ENCODE measurements at places on chromosomes 2 and 18. TPM values are rescaled to one million over a fixed set of nuclear protein-coding genes. Genes with fewer than 3 reads are reported as not detected.

DNA sequence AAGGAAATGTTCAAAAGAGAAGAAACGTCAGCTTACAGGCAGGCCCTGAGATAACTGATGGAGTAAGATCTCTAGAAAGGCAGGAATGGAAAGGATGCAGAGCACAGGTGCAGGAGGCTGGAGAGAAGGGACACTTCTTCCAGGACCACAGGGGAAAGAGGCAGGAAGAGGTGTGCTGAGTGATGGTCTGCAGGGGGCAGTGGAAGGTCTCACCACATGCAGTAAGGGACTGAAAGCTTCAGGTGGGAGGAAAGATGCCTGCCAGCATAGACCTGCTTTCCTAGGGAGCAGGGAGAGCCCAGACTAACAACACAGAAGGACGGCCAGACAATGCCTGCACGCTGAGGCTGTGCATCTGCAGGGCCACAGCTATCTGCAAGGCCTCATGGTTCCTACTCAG lies 156.8 kb downstream of the L3MBTL4 start:
- no peaks in the 10 kb centered on the region for H3K36me3 ChIP-seq
- no peak for DNase-seq
- no peaks in the 10 kb centered on the region for H3K4me1 ChIP-seq
- no peak overlapping the region for H3K4me3 ChIP-seq
- no peak overlapping the region for H3K27ac ChIP-seq
- peaks cover 2% of the 10 kb centered on the region for H3K27me3 ChIP-seq

DNA sequence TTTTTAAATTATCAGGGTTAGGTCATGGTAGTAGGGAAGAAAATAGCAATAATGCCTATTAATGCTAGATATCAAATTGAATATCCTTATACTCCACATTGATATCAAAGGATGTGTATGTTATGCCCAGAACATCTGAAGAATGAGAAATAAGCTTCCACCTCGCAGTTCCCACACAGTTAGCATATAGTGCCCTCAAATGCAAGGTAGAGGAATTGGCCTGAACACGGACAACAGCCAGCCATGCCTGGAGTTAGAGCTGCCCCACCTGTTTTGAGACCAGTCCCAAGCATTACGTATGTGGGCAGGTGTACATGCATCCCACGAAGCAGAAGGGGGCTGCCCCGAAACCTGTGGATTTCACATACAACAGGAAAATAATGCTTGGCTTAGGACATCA lies 79.6 kb downstream of the SUMO1 start:
- H3K27me3 ChIP-seq, result no peaks in the 10 kb centered on the region
- no peaks in the 10 kb centered on the region for H3K4me1 ChIP-seq
- H3K4me3 ChIP-seq, result no peak overlapping the region
- DNase-seq, result no peak
- no peak overlapping the region for H3K27ac ChIP-seq

GRCh38 chr2:109125593-109126500 lies 3.2 kb upstream of the SH3RF3 start:
- no peak overlapping the region for H3K4me3 ChIP-seq
- no peaks in the 10 kb centered on the region for H3K36me3 ChIP-seq
- H3K4me1 ChIP-seq, result peaks cover 4% of the 10 kb centered on the region
- H3K27ac ChIP-seq, result no peak overlapping the region

GRCh38 chr2:26462511-26463243 lies 15.2 kb downstream of the OTOF start:
- H3K27ac ChIP-seq, result no peak overlapping the region
- H3K36me3 ChIP-seq, result no peaks in the 10 kb centered on the region

DNA sequence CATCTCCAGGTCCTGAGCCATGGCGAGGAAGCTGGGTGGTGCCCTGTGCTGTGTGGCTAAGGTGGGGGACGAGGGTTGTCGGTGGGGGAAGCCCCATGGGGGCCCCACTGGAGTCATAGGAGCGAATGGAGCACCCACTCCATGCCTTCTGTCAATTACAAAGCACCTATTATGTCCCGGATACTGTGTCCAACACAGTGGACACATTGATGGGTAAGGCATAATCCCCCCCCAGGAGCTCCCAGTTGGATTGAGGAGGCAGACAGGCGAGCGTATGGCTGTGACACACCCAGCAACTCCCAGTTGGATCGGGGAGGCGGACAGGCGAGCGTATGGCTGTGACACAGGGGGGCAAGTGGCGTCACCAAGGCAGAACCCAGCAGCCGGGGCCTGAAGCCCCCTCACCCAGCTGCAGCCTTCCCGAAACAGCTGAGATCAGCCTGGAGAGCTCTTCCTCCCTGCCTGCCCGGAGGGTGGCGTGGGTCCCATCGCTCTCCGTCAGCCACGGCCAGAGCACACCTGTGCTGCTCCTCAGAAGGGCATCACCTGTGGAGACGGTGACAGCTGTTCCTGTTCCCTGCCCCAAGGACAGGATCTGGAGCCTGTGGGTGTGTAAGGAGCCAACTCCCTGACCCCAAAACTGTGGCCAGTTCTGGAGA lies 69.6 kb downstream of the HPCAL1 start:
- H3K4me3 ChIP-seq, result no peak overlapping the region
- H3K4me1 ChIP-seq, result peaks cover 7% of the 10 kb centered on the region
- no peaks in the 10 kb centered on the region for H3K27me3 ChIP-seq
- no peak overlapping the region for H3K27ac ChIP-seq
- DNase-seq, result no peak

DNA sequence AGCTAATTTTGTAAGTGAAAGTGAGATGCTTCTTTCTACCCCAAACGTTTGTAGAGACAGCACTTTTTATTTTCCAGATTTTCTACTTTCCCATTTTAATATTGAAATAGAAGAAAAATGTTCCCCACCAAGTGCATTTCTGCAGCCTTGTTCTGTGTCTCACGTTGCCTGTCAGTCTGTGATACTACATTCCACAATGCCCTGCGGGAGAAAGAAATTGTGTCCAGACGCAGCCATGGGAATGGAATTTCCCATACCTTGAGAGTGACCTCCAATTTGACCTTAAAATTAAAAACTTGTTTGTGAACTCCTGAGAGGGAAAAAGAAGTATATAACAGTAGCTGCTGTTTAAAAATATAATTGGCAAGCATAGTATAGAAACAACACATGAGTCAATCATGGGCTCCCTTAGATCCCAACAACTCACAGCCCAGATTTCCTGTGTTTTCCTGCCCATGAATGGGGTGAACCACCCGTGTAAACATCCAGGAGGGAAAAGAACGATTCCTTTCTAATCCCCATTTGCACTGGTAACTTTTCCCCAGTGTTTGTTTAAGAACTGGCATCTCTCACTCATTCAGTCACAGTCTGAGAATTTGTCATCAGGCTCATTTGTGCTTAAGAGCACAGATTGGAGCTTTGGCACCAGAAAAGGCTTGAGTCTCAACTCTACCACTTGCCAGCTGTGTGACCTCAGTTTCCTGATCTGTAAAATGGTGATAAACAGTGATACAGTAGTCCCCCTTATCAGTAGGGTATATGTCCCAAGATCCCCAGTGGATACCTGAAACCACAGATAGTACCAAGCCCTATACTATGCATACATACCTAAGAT lies 166.1 kb upstream of the ZNF521 start:
- no peak overlapping the region for H3K27ac ChIP-seq
- no peak overlapping the region for H3K4me3 ChIP-seq
- no peaks in the 10 kb centered on the region for H3K27me3 ChIP-seq
- H3K4me1 ChIP-seq, result no peaks in the 10 kb centered on the region
- no peak for DNase-seq

- H3K27ac ChIP-seq, result no peak overlapping the region
- no peaks in the 10 kb centered on the region for H3K27me3 ChIP-seq
- no peak overlapping the region for H3K4me3 ChIP-seq
- no peaks in the 10 kb centered on the region for H3K4me1 ChIP-seq
Measured at GRCh38 chr2:117714110-117714509, 100.4 kb upstream of the DDX18 start.

DNA sequence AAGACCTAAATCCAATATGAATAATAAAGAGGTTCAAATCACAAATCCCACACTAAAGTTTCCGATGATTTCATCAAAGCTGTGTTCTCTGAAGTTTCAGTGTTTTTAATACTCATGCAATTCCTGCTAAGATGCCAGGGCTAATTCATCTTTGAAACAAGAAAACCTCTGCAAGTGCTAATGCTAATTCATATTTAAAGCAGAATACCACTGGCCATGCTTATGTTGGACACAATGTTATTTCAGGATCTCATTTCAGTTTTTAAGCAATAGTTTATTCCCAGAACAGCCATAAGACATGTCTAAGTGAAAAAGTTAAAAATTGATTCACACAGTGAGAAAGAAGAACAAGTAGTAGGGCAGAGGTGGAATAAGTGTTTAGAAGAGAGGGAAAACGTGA lies 62.8 kb downstream of the GRB14 start:
- H3K4me1 ChIP-seq, result no peaks in the 10 kb centered on the region
- no peaks in the 10 kb centered on the region for H3K27me3 ChIP-seq
- H3K27ac ChIP-seq, result no peak overlapping the region
- DNase-seq, result no peak
- no peak overlapping the region for H3K4me3 ChIP-seq
- no peaks in the 10 kb centered on the region for H3K36me3 ChIP-seq

Gene FBLN7
- 66.3 TPM for total RNA-seq

GRCh38 chr2:134206031-134206430 lies 47.8 kb upstream of the MGAT5 start:
- no peaks in the 10 kb centered on the region for H3K27me3 ChIP-seq
- DNase-seq, result no peak
- H3K4me1 ChIP-seq, result peaks cover 29% of the 10 kb centered on the region
- H3K4me3 ChIP-seq, result no peak overlapping the region
- H3K36me3 ChIP-seq, result no peaks in the 10 kb centered on the region
- peak overlapping the region; percentile 24 for H3K27ac ChIP-seq

- peaks cover 55% of the 10 kb centered on the region for H3K36me3 ChIP-seq
- no peaks in the 10 kb centered on the region for H3K27me3 ChIP-seq
- H3K4me1 ChIP-seq, result peaks cover 3% of the 10 kb centered on the region
- no peak overlapping the region for H3K4me3 ChIP-seq
Measured at GRCh38 chr18:41967680-41968079, 12.6 kb downstream of the PIK3C3 start.

Gene SH3RF3
- 3.9 TPM for total RNA-seq

GRCh38 chr2:159251296-159252173 lies 35.0 kb downstream of the WDSUB1 start:
- H3K36me3 ChIP-seq, result peaks cover 12% of the 10 kb centered on the region
- H3K4me1 ChIP-seq, result no peaks in the 10 kb centered on the region
- H3K27ac ChIP-seq, result no peak overlapping the region
- no peak overlapping the region for H3K4me3 ChIP-seq
- no peak for DNase-seq
- no peaks in the 10 kb centered on the region for H3K27me3 ChIP-seq

GRCh38 chr2:57842531-57842930 lies 204.1 kb upstream of the VRK2 start:
- H3K27me3 ChIP-seq, result no peaks in the 10 kb centered on the region
- H3K4me3 ChIP-seq, result no peak overlapping the region
- H3K27ac ChIP-seq, result no peak overlapping the region
- no peaks in the 10 kb centered on the region for H3K36me3 ChIP-seq

- no peak overlapping the region for H3K4me3 ChIP-seq
- no peaks in the 10 kb centered on the region for H3K4me1 ChIP-seq
- DNase-seq, result no peak
- no peaks in the 10 kb centered on the region for H3K36me3 ChIP-seq
- no peaks in the 10 kb centered on the region for H3K27me3 ChIP-seq
Measured at GRCh38 chr2:231489990-231490389, 25.7 kb upstream of the NCL start.

- no peak for DNase-seq
- no peaks in the 10 kb centered on the region for H3K27me3 ChIP-seq
- H3K4me3 ChIP-seq, result no peak overlapping the region
- H3K27ac ChIP-seq, result no peak overlapping the region
Measured at GRCh38 chr18:34932792-34933466, 108.3 kb upstream of the MAPRE2 start.

GRCh38 chr2:142918624-142919023 lies 41.2 kb downstream of the KYNU start:
- no peak overlapping the region for H3K27ac ChIP-seq
- no peaks in the 10 kb centered on the region for H3K27me3 ChIP-seq
- H3K36me3 ChIP-seq, result no peaks in the 10 kb centered on the region
- no peak for DNase-seq
- no peak overlapping the region for H3K4me3 ChIP-seq

DNA sequence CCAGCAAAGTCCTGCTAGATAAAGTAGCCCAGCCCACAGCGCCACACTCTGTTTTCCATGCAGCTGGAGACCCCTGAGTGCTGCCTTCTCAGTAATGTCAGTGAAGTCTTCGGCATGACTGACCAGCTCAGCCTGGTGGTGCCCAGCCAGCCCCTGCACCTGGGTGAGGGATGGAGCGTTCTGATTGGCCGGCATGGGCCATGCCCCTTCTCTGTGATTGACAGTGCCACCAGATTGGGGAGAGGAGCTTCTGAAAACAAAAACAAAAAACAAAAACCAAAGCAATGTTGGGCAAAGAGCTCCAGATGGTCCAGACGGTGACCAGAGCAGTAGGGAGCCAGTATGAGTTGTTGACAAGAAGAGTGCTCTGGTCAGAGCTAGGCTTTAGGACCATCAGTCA lies 122.6 kb downstream of the DYSF start:
- H3K4me1 ChIP-seq, result no peaks in the 10 kb centered on the region
- peaks cover 23% of the 10 kb centered on the region for H3K27me3 ChIP-seq
- H3K27ac ChIP-seq, result no peak overlapping the region
- H3K36me3 ChIP-seq, result no peaks in the 10 kb centered on the region
- DNase-seq, result no peak

DNA sequence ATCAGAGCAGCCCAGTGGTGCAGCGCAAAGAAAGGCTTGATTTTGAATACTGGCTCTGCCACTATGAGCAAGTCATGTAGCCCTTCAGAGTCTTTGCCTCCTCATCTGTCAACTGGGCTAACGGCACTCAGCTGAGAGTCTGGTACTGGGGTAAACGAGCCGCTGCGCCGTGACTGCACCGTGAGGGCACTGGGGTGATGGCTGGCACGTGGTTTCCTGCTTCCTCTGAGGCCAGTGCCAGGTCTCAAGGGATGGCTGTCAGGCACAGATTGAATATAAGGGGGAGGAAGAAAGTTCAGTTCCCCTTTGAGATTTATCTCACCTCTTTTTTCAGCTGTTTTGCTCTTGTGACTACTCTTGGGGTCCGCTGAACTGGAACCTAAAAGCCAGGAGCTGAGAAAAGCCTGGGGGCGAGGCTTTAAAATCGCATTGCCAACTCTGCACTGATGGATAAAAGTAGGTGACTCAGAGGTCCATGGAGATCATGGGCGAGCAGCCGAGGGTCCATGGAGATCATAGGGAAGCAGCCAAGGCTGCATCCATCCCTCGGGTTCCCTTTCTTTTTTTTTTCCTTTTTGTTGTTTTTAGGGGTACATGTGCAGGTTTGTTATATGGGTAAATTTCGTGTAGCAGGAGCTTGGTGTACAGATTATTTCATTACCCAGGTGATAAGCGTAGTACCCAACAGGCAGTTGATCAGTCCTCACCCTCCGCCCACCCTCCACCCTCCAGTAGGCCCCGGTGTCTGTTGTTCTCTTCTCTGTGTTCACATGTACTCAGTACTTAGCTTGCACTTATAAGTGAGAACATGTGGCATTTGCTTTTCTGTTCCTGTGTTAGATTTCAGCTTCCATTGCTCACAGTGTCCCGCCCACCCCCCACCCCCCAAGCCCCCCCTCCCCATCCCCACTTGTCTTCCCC lies 114.3 kb downstream of the SPP2 start:
- H3K4me1 ChIP-seq, result peaks cover 4% of the 10 kb centered on the region
- DNase-seq, result peak; percentile 68
- no peaks in the 10 kb centered on the region for H3K27me3 ChIP-seq
- no peaks in the 10 kb centered on the region for H3K36me3 ChIP-seq
- no peak overlapping the region for H3K4me3 ChIP-seq

GRCh38 chr2:113157118-113157896 lies 16.5 kb upstream of the PSD4 start:
- H3K4me1 ChIP-seq, result peaks cover 12% of the 10 kb centered on the region
- no peaks in the 10 kb centered on the region for H3K27me3 ChIP-seq
- no peaks in the 10 kb centered on the region for H3K36me3 ChIP-seq
- H3K4me3 ChIP-seq, result peak overlapping the region; percentile 74

- H3K36me3 ChIP-seq, result no peaks in the 10 kb centered on the region
- no peaks in the 10 kb centered on the region for H3K4me1 ChIP-seq
- DNase-seq, result no peak
- no peak overlapping the region for H3K4me3 ChIP-seq
- no peak overlapping the region for H3K27ac ChIP-seq
Measured at GRCh38 chr2:36740061-36740460, 43.6 kb downstream of the VIT start.

All from T-cell (primary cell).